ENCODE measurements at places on chromosomes 7 and 10.

- no peak for DNase-seq
Measured at GRCh38 chr7:29859524-29860185, 53.3 kb downstream of the WIPF3 start.

- DNase-seq: no peak
Measured at GRCh38 chr7:104961821-104962220, 52.2 kb upstream of the KMT2E start.

DNA sequence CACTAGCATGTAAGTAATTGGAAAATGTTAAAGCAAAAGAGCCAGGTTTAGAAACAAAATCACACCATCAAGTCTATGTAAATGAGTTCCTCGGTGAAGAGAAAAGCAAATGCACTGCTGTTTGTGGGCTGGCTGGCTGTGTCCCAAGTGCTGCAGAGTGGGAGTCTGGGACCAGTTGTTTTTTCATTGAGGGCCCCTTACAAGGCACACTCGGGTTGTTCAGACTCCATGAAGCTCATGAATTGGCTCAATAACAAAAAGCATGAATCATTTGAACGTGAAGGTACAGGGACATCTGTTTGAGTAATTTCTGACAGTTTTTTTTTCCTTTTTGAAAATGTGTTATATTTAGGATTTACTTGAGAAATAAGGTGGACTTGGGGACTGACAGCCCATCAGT, 28.0 kb downstream of the GRK5 start:
- DNase-seq: no peak

- DNase-seq: no peak
Measured at GRCh38 chr10:89207801-89208551, 859 bp upstream of the CH25H start.

GRCh38 chr7:37083311-37084096, 359.2 kb upstream of the AOAH start:
- no peak for DNase-seq

GRCh38 chr7:113548137-113548536, 370.7 kb downstream of the PPP1R3A start:
- no peak for DNase-seq

GRCh38 chr10:126921974-126922525, 16.8 kb downstream of the DOCK1 start:
- DNase-seq: peak; percentile 29

- DNase-seq: no peak
Measured at GRCh38 chr10:100739517-100740368, 5.6 kb upstream of the PAX2 start.

DNA sequence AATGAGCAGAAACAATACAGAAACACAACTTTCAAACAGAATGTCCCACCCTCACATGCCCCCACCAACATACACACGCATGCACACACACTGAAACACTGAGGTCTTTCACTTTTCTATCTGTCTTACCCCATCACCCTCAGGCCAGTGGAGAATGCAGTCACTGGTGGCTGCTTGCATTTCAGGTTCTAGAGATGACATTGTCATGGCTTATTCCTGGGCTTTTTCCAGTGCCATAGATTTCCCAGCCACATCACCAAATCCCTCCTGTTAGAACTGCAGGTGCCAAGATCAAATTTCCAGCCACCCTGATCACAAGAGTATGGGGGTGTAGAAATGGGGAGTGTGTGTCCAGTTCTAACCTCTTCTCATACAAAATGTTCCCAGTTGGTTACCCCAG, 68.4 kb downstream of the CACNA2D1 start:
- DNase-seq: no peak

DNA sequence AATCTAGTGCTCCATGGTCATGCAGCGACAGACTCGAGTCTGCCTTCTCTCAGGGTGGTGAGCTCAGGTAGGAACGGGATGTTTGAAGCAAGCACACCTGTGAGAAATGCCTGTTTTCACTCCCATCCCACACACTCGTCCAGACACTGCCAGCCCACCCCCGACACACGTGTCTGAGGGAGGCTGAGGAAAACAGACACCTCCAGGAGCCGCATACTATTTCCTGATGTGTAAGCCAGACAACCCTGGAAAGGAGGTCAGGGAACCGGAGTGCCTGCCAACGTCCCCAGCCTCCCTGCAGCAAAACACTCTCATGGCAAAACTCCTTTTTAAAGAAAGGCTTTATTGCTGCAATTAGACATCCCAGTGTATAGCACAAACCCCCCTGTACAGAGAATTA, 80.2 kb downstream of the ALOX5 start:
- no peak for DNase-seq

GRCh38 chr10:87712913-87713616, 53.4 kb downstream of the PAPSS2 start:
- no peak for DNase-seq

All from HCT116 (cell line).